Brain microvascular endothelial cell (primary cell): ENCODE measurements at places on chromosomes 7 and 10.

DNA sequence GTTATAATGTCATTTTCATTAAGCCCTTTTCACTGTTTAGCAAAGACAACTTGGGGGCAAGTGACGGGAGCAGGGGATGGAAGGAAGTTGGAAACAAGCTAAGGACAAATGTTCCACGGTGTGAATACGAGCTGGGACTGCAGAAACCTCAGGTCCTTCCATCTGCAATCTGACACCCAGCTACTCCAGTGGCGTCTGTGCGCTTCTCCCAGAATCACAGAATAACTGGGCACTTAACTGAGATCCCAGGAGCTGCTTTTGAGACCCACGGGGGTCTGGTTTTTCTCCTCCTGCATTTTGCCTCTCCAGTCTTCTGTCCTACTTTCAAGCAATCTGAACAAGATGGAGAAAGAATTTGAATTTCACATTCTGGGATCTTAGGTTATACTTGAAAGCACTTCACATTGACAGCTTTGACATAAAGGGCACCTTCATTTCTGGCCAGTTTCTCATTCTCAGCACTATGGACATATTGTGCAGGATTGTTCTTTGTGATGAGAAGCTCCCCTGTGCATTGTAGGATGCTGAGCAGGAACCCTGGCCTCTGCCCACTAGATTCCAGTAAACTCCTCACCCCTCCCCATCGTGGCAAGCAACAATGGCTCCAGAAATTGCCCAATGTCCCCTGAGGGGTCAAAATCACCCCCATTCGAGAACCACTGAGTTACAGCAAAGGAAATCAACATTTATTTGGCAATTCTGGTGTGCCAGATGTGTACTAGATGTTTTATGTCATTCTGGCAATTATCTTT, 194.1 kb downstream of the CACNB2 start:
- DNase-seq: no peak

DNA sequence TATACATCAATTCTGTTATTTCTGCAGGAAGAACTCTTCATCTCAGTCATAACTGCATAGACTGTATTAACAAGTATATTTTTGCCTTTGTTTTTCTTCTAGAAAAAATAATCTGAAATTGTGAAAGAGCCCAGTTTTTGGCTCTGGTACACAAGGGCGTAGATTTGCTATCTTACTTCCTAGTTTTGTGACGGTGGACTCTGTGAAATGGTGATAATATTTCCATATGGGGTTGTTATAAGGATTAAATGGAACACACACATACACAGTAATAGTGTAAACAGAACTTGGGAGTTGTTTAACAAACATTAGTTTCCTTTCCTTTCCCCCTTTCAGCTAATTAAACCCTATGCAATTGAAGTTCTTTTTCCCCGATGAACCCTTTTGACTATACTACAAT, 108.7 kb downstream of the MKLN1 start:
- DNase-seq: no peak

GRCh38 chr7:131071786-131072504, 255.7 kb upstream of the MKLN1 start:
- peak; percentile 86 for DNase-seq

- DNase-seq: no peak
Observed at GRCh38 chr7:128112781-128113221, 81.6 kb upstream of the LRRC4 start.

DNA sequence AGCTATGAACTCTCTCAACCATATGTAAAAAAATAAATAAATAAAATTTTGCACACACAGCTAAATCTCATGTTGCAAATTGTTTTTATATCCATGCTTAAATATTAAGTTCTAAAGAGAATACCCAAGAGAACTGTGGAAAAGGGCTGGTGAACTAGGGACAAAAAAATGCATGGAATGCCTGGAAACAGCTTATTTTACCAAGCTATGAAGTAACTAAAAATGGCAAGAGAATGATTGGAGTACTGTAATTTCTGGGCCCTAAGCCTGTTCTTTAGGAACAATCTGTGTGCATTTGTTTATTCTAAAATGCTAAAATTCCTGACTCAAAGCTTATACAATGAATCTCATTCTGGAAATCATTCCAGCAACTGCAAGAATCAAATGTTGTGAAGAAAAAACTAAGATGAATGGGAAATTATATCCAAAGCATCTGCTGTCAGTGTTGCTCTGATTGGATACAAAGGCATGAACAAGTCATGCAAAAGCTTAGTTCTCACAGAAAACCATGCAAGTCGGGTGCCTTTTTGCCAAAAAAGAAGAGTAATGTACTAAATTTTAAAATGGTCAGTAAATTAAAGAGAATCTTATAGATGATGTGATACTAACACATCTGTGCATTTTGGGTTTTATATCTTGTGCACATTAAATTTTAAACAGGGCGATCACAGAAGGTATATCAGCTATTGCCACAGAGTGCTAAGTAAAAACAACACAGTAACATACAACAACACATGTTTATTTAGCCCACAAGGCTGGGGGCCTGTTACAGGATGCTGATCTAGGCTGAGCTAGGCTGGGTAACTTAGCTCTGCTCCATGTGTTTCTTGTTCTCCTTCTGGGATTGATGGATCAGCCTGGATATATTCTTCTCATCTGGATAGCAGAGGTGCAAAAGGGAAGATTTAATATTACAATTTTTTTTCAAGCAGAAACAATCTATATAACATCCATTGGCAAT, 453.5 kb upstream of the SEMA3A start:
- peak; percentile 74 for DNase-seq

GRCh38 chr7:867001-867405, 9.4 kb upstream of the GET4 start:
- peak; percentile 83 for DNase-seq

DNA sequence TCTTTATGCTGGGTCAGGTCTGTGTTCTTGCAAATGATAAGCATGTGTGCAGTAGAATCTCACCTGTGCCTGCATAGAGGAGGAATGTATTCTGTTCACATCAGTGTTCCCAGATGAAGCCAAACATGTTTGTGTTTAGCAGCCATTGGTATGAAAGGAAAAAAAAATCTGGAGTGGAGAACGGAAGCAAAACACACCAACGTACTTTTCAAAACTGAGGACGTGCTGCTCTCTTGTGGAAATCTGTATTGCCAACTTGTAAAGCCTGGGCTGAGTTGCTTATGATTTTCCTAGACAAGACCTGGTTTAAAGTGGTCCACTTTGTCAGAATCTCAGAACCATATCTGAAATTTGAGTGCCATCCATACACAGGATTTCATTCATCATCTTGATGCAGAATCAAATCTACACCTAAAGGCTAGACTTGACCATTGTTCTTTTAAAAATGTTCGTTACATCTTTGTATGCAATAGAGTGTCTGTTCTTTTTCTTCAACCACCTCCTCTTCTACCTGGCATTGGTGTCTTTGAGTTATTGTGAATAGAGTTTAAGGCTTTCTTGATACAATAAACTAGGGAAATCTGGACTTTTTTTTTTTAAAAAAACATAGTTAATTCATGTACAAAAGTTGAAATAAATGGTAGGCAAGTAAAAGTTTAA, 367.7 kb downstream of the PHF14 start:
- DNase-seq: peak; percentile 48

DNA sequence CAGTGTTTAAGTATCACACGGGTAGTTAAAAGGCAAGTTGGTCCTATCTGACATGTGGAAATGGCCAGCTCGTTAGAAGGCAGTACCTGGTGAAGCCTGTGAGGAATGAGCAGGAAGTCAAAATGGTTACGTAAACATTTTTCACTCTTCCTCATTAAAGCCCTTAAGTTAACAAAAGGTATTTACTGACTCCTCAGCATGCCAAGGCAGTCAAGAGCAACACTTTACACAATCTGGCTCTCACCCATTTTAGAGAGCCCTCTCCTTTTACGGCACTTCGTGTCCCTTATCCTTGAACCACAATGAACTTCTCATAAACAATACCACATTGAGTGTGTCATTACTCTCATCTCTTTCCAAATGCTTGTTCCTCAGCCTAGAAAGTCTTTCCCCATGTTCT, 11.0 kb upstream of the RSBN1L start:
- no peak for DNase-seq

DNA sequence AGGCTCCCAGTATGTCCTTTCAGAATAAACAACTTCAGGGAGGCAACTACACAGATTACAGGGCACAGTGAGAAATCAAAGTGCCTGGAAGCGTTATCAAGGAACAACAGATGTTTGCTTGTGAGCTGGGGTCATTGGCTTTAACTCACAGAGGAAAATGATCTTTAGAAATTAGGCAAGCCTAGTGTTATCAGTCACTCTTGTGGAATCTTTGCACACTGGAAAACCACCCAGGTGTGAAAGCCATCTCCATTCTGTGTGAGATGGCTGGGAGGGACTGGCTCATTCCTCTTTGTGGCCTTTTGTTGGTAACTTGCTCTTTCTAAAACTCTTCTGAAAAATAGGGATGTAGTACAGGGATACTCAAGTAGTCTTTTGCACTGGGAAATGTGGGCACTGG, 716.0 kb downstream of the XPNPEP1 start:
- no peak for DNase-seq

- DNase-seq: no peak
Observed at GRCh38 chr10:114073395-114074186, 29.9 kb downstream of the ADRB1 start.
